ENCODE measurements at places on chromosomes 2 and 18. TPM values are rescaled to one million over a fixed set of nuclear protein-coding genes. Genes with fewer than 3 reads are reported as not detected.

GRCh38 chr18:55268151-55268601, 308.9 kb upstream of the CCDC68 start:
- DNase-seq, result no peak

The POTEC gene
- not detected for total RNA-seq

DNA sequence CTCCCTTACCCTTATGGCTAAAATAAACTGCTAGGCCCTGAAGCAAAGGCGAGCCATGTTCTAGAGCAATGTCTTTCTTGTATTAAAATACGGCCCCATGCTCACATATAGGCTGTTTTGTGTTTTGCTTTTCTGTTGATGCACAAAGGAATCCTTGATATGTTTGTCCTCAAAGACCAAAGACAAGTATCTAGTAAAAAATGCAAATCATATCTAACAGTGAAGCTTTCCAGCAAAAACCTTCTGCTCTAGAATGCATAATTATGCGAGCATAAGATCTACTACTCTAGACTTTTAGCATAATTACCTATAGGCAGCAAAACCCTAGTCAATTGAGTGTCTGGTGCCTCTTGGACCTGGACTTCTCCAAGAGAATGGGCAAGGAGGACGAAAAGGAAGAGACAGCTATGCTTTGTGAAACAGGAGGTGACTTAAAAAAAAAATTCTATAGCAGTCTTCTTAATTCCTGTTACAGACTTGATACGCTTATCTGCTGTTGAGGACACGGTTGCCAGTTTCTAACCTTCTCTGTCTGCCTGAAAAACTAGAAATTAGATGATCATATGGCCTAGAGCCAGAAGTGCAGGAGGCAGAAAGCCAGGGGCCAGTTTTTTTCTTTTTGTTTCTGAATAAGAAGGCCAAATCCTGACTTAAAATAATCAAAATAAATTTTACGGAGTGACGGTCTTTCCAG, 1.5 kb upstream of the AMMECR1L start:
- DNase-seq, result no peak

The CERKL gene
- not detected for total RNA-seq

- no peak for DNase-seq
Observed at GRCh38 chr18:26342646-26343045, 116.4 kb downstream of the TAF4B start.

The GALNT3 gene
- total RNA-seq, result 2.9 TPM

GRCh38 chr2:108364676-108365297, 13.0 kb upstream of the SULT1C4 start:
- DNase-seq, result no peak
